Right lung (tissue), 10 donors: ENCODE measurements at places on chromosomes 3 and 15. TPM values are rescaled to one million over a fixed set of nuclear protein-coding genes. Genes with fewer than 3 reads are reported as not detected.

DNA sequence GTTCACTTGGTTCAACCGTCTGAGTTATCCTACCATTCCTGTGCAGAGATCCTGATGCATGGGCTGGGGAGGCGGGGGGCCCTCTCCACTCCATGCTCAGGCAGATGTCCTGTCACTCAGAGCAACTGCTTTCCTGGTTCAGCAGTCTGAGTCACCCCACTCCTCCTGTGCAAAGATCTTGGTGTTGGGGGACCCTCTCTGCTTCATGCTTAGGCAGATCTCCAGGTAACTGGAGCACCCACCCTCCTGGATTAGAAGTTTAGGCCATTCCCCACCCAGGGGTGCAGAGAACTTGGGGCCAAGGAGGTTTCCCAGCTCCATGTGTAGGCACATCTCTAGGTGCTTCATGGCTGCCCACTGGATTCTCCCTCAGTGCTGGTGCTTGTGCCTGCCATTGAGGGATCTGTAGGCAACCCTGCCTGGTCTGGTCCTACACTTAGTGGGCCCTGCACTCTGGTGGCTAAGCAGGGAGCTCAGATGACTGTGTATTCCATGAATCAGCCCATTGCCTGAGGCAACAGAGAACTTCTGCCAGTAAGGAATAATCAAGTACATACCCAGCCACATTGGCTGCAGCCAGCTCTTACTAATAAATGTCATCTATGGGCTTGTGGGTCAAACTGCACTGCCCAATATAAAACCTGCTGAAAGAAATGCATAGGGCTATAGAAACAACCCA is 465.4 kb upstream of the THBS1 start:
- no peak for DNase-seq

GRCh38 chr3:122973893-122974615 is 53.5 kb downstream of the SEMA5B start:
- DNase-seq: no peak

DNA sequence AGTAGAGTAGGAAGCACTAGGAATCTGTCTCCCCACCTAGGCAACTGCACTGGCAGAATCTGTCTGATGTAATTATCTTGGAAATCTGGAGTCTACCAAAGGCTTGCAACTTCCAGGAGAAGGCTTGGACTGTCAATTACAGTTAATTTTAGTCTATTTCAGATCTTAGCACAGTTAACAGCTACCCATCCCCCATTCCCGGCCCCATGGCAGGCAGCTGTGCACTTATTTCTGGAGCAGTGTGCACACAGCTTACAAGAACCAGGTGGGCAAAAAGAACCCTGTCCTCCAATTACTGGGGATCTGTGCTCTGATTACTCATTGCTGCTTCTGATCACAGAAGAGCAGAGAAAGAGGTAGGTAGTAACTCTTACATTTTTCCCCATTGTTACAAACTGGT is 12.3 kb upstream of the CDAN1 start:
- DNase-seq: no peak

- DNase-seq: no peak
These were observed 165.5 kb downstream of the IL5RA start for GRCh38 chr3:2944628-2945027.

- no peak for DNase-seq
These were observed 65.4 kb downstream of the TFRC start for GRCh38 chr3:196016485-196016884.

- no peak for DNase-seq
These were observed 30.4 kb upstream of the KCNMB2 start for GRCh38 chr3:178505832-178506231.

DNA sequence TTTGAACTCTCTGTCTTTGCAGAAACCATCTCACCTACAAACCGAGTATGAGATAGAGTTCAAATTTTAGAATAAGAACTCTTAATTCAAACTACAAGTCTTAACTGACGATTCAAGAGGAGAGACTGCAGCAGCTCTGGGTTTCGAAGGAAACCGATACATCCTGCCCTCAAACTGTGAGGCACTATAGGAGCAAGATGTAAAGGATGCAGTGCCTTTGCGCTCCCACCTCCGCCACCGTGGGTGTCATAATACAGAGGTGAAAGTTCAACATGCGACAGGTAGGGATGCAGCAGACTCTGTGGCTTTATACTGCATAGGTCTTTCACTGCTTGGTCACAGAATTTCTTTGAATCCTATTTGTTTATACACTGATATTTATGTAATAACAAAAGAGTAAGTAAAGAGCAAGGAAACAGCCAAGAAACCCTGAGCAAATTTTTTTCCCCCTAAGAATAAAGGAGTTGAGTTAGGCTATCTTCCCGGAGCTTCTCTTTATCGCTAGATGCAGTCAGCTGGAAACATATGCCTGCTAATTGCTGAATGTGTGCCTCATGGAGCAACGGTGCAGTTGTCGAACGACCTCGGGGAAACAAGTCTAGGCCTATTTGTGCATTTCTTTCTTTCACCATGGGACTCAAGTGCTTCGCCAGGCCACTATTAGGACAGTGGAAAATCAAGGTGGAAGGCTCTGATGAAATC is 1097.6 kb upstream of the CFAP20DC start:
- no peak for DNase-seq

DNA sequence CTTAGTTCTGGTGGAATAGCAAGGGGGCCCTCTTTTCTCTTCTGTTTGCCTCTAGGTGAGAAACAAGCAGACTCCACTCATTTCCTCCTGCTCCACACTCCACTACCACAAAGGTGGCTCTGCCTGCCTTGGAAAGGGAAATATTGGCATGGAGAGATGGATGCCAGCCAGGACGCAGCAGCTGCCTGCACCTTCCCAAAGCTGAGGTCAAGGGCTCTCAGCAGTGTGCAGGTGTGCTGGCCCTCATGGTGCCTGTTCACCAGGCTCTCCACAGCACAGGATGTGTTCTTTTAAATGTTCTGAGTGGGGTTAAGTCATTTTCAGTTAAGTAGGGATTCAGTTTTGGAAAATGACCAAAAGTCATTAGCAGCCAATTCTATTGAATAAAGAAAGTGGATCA is 211.2 kb upstream of the STRIT1 start:
- no peak for DNase-seq

GRCh38 chr15:70374096-70374495 is 276.4 kb upstream of the TLE3 start:
- no peak for DNase-seq

DNA sequence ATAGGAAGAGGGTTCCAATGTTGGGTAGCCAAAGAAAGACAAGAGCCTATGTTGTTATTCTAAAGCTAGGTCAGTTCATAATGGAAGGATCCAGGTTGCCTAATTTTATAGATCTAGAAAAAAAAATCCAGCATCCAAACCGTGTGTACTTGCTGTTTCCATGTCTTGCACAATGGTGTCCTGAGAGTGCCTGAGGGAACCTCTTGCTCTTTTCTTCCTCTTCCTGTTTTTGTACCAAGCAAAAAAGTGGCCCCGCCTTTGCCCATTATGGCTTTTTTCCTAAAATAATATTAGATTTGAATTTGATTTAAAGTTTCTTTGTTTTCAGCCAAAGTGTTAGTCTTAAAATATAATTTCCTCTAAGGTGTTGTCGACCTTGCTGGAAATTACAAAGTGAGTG is 224.4 kb downstream of the RYR3 start:
- no peak for DNase-seq

DNA sequence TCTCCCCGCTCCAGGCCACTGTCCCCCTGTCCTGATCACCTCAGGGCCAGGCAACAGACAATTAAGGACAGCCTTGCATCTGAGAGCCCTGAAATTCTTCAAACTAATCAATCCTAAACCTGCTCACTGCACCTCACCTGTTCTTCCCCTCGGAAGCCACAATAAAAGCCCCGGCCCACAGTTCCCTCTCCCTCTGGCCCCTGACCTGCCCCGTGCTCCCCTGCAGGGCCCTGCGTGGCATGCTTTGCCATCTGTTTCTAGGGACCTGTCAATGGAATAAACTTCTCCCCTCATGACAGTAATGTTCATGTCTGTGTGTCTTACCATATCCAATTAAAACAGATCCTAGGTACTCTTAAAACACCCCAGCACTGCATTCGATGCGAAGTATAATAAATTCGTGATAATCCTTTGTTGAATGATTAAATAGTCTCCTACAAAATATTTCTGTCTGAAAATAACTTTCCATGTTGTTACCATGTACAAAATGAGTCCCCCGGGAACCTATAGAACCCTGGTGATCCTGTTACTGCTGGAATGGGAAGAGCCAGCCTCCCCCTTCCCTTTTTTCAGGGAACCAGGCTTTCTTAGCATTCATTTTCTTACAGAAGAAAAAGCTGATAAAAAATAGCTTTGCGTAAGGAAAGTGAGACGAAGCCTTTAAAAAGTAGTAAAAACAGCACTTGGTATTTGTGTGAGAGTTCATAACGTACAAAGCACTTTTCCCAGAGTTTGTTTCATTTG is 59.0 kb downstream of the ABTB1 start:
- no peak for DNase-seq

The FEZF2 gene
- polyA plus RNA-seq: not detected

The PATL2 gene
- polyA plus RNA-seq: 1.4 TPM

The SH2D7 gene
- 0.84 TPM for polyA plus RNA-seq

The DPPA2 gene
- polyA plus RNA-seq: not detected
